ENCODE measurements at places on chromosomes 1 and 21.

DNA sequence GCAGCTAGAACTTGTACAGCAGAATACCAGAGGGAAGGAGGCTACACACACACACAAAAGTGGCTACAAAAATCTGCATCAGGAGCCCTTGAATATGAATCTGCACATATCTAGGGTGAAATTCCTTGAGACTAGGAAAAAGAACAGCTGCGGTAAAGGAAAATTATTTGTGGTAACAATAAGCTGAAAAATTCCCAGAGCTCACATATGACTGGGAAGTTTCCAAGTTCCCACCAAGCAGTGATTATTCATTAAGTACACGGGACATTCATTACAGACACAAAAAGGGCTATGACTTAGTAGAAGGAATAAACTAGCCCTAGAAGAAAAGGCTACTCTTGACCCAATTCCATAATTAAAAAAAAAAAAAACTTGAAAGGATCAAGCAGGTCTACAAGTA lies 149.5 kb upstream of the BACE2 start:
- DNase-seq: no peak

- DNase-seq: no peak
Observed at GRCh38 chr21:44969931-44970755, 30.3 kb downstream of the SLX9 start.

DNA sequence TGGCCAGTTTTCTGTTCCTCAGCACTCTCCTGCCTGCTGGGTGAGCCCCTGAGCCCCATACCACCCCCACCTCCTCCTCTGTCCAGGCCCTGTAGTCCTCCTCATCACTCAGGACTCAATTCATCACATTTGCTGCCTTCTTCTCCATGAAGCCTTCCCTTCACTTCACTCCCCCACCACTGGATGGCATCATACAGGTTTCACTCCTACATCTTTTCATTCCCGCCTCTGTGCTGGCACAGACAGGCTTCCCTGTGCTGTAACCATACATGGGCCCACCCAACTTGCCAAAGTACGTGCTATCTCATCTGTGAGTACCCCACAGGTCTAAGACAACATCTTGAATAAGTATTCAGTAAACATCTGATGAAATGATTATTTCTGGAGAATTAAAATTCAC lies 56.9 kb downstream of the SLC45A1 start:
- peak; percentile 59 for DNase-seq

GRCh38 chr21:32653326-32653901 lies 41.2 kb upstream of the CFAP298 start:
- DNase-seq: peak; percentile 50

DNA sequence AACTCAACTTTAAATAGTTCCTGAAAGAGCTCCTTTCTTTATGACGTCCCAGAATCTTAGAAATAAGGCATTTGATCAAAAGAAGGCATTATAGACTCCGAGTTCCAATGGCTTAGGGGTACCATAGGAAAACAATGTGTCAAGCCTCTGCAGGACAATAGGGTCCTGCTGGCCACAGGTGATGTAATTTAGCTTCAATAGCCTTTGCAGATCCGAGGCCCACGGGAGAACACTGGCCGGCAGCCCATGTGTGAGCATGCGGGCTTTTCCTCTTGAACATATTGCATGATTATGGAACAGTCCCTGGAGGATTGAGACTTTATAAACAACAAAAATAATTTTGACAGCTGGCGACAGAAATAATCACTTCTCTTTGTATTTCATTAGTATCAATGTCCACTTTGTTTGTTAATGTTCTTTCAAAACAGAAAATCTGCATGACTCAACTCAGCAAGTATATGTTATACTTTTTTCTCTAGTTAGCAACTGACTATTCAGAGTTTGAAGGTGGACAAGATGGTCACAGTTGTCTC lies 49.0 kb upstream of the NR5A2 start:
- no peak for DNase-seq

GRCh38 chr1:101236516-101237228 lies at the start of gene S1PR1:
S1PR1 (plus strand) TSS chr1:101237019; CDS start chr1:101238985, 1,966 bp downstream.
- peak; percentile 88 for DNase-seq

DNA sequence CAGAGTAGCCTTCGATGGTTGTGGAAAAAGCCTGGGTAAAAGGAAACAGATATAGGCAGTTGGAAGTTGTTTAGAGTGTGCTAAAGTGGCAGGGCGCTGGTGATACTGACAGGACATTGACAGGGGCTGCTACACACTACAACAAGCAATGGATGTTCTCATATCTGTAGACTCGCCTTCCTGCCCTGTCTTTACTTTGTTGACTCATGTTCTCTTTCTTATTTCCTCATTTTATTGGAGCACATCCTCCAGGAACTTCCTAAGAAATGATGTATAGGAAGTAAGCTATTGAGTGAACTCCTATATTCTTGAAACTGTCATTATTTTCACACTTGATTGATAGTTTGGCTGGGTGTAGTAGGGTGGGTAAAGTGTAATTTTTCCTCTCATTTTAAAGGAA lies 51.0 kb downstream of the C4BPA start:
- DNase-seq: no peak

DNA sequence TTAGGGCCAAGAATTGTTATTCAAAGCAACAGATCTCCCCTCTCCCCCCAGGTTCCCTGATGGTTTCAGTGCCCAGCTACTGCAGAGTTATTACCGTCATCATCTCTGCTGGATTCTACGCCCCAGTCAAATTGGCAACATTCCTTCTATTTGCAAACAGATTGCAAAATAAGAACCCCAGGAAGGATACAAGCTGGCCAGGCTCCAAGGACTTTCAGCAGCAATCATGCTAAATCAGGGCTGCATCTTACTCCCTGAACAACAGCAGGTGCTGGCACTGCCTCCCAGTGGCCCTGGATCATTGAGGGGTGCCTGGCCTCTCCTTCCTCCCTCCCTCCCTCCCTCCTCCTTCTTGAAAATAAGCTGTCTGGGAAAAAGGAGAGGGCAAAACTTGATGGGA lies 521.6 kb upstream of the BEND5 start:
- DNase-seq: no peak

GRCh38 chr1:27724961-27725373 lies 794 bp upstream of the FAM76A start:
- DNase-seq: peak; percentile 11

- no peak for DNase-seq
Observed at GRCh38 chr1:54016343-54017282, 1.4 kb downstream of the LDLRAD1 start.

DNA sequence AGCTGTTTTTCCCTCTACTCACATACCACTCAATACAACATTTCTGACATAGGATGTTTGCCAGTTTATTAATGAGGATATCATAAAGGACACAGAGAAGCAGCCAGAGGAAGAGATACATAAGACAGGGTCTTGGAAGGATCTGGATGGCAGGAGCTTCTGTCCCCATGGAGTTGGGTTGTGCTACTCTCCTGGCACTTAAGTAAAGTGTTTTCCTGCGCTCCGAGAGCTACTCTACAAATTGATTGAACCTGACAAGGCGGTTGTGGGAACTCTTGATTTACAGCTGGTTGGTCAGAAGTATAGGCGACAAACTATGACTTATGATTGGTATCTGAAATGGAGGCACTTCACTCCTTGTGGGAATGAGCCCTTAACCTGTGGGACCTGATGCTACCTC lies 208.8 kb downstream of the HMCN1 start:
- DNase-seq: no peak

DNA sequence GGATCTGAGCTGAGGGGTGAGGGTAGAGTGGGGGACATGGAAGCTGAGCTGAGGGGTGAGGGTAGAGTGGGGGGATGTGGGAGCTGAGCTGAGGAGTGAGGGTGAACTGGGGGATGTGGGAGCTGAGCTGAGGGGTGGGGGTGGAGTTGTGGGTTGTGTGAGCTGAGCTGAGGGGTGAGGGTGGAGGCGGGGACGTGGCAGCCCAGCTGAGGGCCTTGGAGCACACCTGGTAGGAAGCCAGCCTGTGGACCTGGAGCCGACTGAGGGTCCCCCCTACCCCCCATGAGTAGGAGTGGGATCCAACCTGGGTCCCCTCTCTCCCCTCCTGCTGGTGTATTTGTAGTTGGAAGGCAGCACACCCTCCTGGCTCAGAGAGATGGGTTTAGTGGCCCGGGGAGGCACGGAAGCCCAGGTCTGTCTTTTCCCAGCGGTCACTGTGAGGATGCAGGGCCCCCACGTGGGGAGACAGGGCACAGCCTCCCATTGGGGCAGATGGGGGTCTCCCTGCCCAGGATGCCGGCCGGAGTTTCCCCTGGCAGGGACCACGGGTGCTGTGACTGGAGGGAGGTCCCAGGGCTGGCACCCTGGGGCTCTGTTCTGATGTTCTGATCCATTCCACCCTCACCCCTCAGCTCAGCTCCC lies 13.2 kb upstream of the NPHP4 start:
- no peak for DNase-seq

DNA sequence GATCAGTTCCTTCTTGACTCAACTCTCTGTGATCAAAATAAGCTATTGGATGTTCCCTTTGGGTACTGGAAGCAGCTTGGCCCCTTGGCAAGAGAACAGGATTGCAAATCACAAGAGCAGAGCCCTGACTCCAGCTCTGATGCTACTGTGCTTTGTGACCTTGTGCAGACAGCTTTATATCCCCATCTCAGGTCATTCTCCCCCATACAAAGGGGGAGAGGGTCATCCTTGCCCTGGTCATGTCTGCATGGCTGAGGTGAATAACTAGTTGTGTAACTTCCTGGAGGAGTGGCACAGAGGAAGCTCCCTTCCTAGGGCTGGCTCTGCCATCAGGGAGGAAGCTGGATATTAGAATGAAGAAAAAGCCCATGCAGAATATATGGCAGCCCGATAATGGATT lies 142.9 kb downstream of the DHRS3 start:
- no peak for DNase-seq

GRCh38 chr1:109192433-109192832 lies 21.3 kb upstream of the SARS1 start:
- no peak for DNase-seq

DNA sequence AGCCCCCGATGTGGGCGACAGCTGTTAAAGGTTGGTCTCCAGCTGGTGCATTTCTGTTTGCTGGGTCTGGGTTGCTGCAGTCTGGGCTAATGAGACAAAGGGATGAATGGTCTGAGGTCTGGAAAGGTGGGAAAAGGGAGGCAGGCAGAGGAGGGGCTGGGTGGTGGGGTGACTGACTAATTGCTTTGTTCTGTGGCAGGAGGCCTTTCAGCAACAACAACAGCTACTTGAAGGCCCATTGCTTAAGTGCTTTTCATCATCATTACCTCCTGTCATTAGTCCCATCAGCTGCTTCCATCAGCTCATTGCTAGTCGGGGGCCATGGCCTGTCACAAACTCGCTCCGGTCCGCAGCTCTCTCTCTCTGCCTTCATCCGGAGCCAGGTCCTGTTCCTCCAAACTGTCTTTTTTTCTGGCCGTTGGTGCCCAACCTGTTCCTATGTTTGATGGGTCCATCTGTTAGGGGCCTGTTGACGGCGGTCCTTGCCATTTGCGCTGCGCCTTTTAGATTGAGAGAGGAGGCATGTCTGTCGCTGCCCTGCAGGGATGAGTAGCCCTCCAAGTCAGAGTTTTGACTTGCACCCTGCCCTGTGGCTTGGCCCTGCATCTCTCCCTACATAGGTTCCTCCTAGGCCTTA lies 105.6 kb upstream of the PLXNA2 start:
- DNase-seq: no peak

DNA sequence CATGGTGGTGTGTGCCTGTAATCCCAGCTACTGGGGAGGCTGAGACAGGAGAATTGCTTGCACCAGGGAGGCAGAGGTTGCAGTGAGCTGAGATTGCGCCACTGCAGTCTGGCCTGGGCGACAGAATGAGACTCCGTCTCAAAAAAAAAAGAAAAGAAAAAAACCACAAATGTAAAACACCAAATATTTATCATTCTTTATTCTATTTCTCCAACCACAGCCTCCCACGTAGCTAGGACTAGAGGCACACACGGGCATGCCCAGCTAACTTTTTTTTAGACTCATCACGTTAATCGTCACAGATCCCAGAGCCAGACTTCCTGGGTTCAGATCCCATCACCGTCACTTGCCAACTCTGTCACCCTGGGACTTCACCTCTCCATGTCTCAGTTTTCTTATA lies 13.5 kb downstream of the DNAJC16 start:
- DNase-seq: no peak

- peak; percentile 36 for DNase-seq
Observed at GRCh38 chr1:110829955-110830553, 42.9 kb upstream of the CD53 start.
